ENCODE measurements at places on chromosomes 11 and 22.
A peak's percentile ranks its signal among the peaks of the same experiment; 100 is the strongest.

DNA sequence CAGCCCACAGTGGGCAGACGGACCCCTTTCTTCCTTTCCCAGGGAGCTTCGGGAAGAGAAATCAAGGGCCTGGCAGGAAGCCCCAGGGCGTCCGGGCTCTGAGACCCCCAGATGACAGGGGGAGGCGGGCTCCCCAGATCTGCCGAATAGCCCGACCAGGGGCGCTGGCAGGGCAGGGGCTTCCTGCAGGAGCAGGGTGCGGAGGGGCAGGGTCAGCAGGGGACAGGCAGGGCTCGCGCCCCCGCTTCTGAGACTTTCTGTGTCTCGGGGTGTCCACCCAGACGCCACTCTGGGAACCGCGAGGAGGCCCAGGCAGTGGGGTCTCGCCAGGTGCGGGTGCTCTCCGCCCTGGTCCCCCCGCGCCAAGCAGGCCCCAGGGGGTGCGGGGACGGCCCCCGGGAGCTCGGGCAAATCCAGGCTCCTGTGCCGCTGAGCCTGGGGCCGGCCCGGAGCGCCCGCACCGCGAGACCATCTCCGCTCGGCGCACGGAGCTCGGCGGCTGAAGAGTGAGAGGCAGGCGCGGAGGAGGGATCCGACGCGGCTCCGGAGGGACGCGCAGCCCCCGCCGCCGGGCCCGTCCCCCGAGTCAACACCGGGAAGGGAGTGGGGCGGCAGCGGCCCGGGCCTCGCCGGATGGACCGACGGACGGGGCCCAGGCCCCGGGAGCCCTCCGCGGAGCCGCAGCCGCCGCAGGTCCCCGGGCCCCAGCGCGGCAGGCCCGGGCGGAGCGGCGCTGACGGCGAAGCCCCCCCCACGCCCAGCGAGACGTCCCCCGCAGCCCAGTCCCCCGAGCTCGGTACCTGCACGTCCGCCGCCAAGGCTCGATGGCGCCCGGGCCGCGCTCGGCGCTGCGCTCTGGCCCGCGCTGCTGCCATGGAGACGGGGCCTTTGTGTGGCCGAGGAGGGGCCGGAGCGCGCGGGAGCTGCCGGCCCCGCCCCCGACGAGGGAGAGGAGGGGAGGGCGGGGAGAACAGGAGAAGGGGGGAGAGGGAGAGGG is at the start of gene PLXNB2:
TSS of gene PLXNB2 (minus strand) at position 894 of the 997 bp plus-strand sequence. CDS start 17,062 bp downstream, outside the sequence.
- DNase-seq = no peak

- no peak for DNase-seq
Measured at GRCh38 chr22:19823191-19823901, 31.3 kb downstream of the GNB1L start.

DNA sequence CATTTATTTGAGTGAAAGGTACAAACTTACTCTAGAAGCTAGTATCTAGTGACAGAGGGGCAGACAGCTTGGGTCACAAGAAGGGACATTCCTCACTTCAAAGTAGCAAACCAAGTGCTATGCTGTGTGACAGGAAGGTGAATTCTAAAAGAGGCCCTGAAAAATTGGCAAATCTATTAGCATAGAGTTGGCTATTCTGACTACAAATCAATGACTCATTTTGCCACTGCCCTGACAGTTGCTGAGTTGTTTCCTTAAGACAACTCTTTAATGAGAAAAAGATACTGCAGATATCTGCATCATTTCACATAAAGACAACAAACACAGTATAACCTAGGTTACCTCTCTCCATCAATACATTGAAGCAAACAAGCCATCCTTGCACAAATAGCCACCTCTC is 524.0 kb upstream of the LRRC4C start:
- no peak for DNase-seq

- no peak for DNase-seq
Measured at GRCh38 chr11:10117709-10118351, 176.2 kb downstream of the SBF2 start.

GRCh38 chr22:43206509-43207161 is 19.7 kb upstream of the TTLL12 start:
- no peak for DNase-seq

DNA sequence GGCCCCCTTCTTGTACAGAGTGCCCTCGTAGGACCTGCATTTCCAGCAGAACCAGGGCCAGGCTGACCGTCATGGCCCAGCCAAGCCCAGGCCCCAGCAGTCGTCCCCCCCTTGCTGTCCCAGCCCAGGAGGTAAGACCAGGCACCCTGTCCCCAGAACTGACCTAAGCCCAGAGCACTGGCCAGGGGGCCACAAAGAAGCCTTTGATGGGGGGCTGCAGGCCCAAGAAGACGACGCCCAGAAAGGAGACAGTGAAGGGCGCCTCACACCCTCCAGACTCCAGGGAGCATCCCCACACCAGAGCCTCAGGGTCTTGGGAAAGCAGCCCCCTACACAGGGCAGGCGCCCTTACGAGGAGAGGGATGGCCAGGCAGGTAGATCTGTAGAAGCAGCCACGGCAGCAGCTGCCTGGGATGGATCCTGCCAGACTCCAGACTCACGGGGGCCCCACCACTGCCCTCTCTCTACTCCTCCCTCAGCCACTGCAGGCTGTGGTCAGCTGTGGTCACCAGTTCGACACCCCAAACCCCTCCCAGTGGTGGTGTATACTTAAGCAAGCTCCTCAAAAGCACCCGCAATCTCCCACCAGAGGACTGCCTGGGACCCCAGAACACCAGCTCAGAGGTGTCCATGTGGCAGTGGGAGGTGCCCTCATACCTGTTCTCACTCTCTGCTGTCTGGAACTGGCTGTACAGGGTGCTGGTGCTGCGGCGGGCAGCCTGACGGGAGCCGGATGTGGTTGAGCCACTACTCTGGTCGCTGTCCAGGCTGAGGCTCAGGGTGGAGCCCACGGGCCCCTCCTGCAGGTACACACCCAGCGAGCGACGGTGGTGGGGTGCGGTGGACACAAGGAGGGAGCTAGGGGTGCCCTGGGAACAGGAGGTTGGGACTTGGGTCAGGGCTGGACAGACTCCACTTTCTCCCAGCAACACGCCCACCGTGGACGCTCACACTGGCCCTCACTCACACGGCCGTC is 27.0 kb downstream of the SBF1 start:
- no peak for DNase-seq

- no peak for DNase-seq
Measured at GRCh38 chr11:60912851-60913528, 968 bp upstream of the TMEM109 start.

GRCh38 chr11:80417681-80418080 is 976.9 kb upstream of the TENM4 start:
- DNase-seq = no peak

DNA sequence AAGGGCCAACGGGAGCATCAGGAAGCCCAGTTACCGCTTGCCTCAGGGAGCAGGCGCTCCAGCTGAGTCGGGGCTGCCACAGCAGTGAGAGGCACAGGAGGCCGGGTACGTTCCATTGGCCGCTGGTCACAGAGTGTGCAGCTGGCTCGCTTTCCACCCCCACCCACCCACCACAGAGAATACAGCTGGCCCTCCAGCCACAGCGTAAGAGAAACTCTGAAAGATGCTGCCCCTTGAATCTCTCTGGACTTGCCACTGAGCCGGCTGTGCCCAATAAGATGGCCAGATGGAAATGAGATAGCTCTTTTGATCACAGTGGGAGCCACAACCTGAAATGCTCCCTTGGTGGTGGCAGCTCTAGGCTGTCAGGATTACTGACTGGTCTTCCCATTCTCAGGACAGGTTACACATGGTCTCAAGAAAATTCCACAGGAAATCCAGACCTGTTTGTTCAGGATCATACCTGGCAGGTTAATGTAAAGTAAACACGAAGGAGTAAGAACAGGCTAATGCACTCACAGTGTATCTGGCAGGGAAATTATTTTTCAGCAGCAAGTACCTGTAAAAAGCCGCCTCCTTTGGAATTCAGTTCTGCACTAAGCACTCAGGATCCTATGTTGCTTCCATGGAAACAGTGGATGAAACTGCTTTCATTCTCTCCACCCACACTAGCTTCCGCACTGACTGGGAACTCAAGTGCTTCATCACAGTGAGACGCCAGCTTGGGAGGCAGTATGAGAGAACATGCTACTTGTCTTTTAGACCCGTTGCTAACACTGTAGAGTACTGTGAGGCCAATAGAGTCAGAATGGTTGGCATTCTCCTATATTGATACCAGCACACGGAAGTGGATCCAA is 16.5 kb downstream of the SIAE start:
- no peak for DNase-seq

- no peak for DNase-seq
Measured at GRCh38 chr11:128956401-128957201, 13.9 kb upstream of the TP53AIP1 start.

DNA sequence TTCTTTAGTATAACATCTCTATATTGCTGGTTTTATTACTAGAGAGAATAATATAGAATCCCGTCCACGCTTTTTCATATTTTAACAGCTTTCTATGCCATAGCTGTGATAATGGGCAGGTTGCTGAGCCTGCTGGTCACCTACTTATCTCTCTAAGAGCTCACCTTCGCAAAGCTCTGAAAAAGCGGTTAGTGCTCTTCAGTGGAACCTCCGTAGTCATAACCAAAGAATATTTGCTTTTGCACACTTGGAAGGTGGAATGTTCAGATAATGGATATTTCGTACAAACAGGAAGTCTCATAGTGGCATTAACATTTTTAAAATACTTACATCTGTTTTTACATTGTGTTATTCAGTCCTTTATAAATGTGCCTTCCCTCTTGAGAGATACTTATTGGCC is 388.9 kb upstream of the ANO3 start:
- no peak for DNase-seq

DNA sequence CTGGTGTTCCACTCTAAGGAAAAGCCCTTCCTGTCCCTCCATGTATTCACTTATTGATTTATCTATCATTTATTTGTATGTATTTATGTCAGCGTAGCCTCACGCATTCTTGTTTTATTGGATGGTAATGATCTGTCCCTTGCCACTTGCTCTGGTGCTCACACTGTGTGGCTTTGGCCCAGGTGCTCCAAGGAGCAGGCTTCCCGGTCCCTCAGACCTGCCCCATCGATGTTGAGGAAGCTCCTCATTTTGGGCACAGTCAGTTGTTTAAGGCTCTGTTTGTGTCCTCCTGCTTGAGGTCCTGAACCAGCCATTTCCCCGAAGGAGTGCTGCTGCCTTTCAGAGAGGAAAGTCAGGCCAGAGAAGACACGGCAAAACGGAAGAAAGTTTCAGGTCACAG is 1485.4 kb downstream of the TBC1D22A start:
- no peak for DNase-seq

GRCh38 chr11:93831343-93832127 is 18.9 kb downstream of the VSTM5 start:
- DNase-seq = no peak

DNA sequence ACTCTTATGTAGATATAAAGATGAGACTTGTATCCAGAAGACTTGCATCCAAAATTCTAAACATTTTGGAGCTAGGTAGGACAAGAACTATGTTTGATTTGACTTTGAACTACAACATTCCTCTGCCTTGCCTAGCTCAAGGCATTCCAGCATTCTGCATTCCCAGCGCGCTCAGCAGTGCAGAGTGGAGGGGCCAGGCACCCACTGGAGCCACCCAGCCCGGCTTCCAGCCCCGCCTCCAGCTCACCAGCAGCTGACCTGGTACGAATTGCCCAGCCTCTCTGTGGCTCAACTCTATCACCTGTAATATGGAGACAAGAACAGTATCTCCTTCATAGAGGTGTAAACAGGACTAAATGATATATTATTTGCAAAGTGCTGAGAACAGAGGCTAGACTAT is 28.8 kb downstream of the PRDM10 start:
- no peak for DNase-seq

DNA sequence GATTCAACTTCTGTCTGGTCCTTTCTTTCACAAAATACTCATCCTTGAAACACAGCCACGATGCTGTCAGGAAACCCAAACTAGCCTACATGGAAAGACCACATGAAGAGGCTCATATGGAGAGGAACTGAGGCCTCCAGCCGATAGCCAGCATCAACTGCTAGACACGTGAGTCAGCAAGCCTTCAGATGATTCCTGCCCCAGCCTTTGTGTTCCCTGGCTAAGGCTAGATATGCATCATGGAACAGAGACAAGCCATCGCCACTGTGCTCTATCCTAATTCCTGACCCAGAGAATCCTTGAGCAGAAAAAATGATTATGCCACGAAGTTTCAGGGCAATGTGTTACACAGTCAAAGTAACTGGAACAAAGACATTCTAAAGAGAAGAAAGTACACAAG is 75.5 kb downstream of the ENTHD1 start:
- no peak for DNase-seq

- DNase-seq = no peak
Measured at GRCh38 chr11:111986589-111986988, 38.6 kb upstream of the DLAT start.

- DNase-seq = no peak
Measured at GRCh38 chr11:108576523-108576922, 17.0 kb downstream of the EXPH5 start.

DNA sequence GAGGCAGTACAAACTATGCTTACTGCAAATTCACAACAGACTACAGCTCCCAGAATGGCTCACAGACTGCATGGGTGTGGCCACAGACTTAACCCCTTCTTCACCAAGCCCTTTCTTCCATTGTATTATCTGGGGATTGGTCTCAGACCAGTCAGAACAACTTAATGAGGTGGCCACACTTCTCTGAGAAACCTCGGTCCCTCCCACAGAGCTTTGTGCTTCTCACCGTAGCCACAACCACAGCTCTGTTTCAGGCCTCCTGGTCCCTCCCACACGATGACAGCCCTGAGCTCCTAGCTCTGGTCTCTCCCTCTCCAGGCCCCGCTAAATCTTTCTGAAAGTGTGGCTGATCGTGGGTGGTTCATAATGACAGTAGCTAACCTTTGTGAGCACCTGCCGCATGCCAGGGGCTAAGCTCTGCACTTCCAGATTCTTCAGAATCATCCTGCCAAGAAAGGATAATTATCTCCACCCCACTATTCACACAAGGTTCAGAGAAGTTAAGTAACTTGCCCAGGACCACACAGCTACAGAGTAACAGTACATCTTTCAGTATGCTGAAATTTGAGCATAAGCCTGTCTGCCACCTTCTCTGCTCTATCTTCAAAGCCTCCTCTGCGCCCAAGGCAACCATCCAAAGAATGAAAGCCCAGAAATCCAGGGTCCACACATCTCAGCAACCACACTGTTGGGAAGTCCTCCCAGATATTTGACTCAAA is 5.4 kb downstream of the PDE2A start:
- peak; percentile 79 for DNase-seq

DNA sequence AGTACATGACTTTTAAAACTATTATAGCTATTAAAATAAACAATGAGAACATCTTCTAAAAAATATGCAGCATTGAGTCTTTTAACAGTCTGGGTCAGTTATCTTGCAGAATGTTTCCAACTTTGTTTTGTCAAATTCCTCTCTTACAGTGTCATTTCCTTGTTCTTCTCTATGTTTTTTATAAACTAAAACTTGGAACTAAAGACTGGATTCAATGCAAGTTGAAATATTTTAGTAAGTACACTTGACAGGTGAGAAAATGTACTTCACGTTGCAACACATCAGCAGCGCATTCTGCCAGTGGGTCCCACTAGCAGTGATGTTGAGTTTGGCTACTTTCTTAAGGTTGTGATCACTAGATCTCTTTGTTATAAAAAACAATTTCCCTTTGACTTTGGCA is 1407.6 kb upstream of the RAG2 start:
- no peak for DNase-seq

- no peak for DNase-seq
Measured at GRCh38 chr11:66373265-66373664, 1.7 kb upstream of the SLC29A2 start.

- DNase-seq = no peak
Measured at GRCh38 chr11:4605057-4605456, 3.0 kb downstream of the TRIM68 start.

GRCh38 chr11:62539238-62539925 is 7.2 kb downstream of the AHNAK start:
- DNase-seq = peak; percentile 61

- DNase-seq = no peak
Measured at GRCh38 chr11:124798991-124799347, 1.2 kb downstream of the MSANTD2 start.

Measured in stimulated activated CD4-positive, alpha-beta T cell treated with anti-CD3 and anti-CD28 coated beads, Interleukin-1b, Interleukin-23, amount 100 ng/mL, for 48 hours (primary cell).